Activated CD4-positive, alpha-beta T cell treated with anti-CD3 and anti-CD28 coated beads, Interleukin-2, amount 50 U/mL, for 48 hours (primary cell): ENCODE measurements at places on chromosomes 5 and 9.

GRCh38 chr5:112649882-112650281, 87.8 kb upstream of the APC start:
- DNase-seq, result no peak

DNA sequence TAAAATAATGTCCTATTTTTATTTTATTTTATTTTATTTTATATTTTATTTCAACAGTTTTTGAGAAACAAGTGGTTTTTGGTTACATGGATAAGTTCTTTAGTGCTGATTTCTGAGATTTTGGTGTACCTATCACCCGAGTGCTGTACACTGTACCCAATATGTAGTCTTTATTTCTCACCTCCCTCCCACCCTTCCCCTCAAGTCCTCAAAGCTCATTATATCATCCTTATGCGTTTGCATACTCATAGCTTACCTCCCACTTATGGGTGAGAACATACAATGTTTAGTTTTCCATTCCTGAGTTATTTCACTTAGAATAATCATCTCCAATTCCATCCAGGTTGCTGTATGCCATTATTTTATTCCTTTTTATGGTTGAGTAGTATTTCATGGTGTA, 63.5 kb downstream of the ARRDC3 start:
- DNase-seq, result no peak

GRCh38 chr5:9877488-9877887, 247.3 kb upstream of the TAS2R1 start:
- DNase-seq, result no peak

- DNase-seq, result no peak
Observed at GRCh38 chr9:109776391-109776790, 3.6 kb upstream of the PALM2AKAP2 start.

DNA sequence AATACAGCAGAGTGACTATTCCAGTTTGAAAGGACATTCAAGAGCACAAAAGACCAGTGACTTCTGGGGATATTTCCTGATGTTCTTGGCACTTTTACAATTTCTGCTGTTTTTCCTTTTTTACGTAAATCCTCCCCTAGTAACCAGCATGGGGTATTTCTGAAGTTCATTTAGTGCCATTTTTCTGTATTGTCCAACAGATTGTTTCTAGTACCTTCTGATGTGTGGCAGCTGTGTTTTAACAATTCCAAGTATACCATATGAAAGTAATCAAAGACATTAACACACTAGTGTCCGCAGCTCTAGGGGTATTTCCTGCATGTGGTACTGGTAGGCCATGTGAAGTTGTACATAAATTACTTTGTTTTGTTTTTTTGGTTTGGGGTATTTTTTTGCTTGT, 53.0 kb upstream of the SMARCA2 start:
- no peak for DNase-seq

GRCh38 chr9:73880101-73880500, 617.0 kb upstream of the RORB start:
- DNase-seq, result no peak

- DNase-seq, result no peak
Observed at GRCh38 chr9:125547368-125547767, 159.6 kb downstream of the MAPKAP1 start.

- DNase-seq, result no peak
Observed at GRCh38 chr5:173547579-173547978, 68.9 kb downstream of the BOD1 start.

- DNase-seq, result no peak
Observed at GRCh38 chr9:77290373-77290772, 113.0 kb downstream of the VPS13A start.

DNA sequence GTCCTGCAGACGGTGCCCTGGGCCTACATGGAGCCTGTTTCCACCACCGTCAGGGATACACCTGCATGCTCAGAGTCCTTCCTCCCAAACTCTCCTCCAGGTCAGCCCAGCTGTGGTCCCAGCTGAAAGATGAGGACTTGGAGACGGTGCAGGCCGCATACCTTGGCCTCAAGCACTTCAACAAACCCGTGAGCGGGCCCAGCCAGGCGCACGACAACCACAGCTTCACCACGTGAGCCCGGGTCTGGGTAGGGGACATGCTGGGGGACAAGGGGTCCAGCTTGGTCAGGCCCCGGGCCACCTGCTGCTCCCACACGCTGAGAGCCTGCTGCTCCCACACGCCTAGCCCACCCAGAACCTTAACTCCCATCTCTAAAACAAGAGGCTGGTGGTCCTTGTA, 16.6 kb upstream of the CARD19 start:
- no peak for DNase-seq

- no peak for DNase-seq
Observed at GRCh38 chr5:10634050-10634449, 70.2 kb downstream of the ANKRD33B start.

GRCh38 chr9:26880262-26880661, 12.3 kb downstream of the CAAP1 start:
- no peak for DNase-seq
